ENCODE measurements at places on chromosomes 4 and X. TPM values are rescaled to one million over a fixed set of nuclear protein-coding genes. Genes with fewer than 3 reads are reported as not detected.

The ARHGAP4 gene
- total RNA-seq, result 0.18 TPM

The SUPT20HL2 gene
- total RNA-seq, result not detected

The GPC3 gene
- not detected for total RNA-seq

The IL2 gene
- total RNA-seq, result not detected

DNA sequence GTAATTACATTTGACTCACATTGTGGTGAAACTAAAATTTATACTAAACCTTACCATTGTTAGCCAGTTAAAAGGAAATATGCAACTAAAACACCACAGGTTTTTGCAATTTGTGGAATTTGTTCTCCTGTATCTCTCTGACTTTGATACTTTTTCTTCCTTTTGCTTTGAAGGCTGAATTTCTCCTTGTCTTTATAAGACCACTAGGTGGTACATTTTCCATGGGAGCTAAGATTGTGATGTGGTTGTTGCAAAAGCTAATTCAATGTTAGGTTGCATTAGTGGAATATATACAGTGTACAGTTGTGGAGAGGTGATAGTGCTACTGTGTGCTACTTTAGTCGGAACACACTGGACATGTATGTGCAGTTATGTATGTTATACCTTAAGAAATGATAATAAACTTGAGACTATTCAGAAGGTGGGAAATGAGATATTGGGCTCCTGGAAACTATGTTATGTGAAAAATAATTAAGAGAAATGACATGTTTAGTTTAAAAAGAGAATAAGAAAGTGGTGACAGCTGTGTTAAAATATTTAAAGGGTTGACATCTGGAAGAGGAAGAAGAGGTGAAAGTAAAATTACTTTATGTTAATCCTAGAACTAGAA lies 70.3 kb downstream of the ARL9 start:
- no peak overlapping the region for H3K4me3 ChIP-seq
- H3K4me1 ChIP-seq, result no peaks in the 10 kb centered on the region
- H3K27ac ChIP-seq, result no peak overlapping the region
- peak; percentile 45 for DNase-seq

DNA sequence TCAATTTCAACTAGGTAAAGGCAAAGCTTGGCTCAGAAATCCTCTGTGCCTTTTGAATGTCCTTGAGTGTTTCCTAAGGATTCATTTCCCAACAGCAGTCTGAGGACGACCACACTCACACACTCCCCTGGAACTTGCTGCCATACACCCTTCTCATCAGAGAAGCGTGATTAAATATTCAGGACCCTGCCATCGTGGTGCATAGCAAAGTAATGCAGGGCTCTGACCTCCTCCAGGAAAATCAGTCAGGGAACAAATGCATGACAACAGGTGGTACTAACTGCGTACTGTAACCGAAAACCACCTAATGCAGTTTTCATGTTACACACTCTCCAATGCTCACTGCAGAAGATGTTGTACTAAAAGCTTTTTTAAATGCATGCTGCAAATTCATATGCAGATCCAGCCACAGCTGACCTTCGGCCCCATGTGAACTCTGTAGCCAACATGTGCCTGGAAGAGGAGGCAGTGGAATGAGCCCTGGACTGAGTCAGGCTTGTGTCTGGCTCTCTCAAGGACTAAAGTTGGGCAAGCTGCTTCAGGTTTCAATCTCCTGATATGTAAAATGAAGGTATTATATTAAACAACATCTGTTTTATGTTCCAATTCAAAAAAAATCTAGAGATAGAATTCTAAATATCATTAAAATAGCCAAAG lies 238.3 kb downstream of the KCNIP4 start:
- no peak overlapping the region for H3K27ac ChIP-seq
- H3K27me3 ChIP-seq, result no peaks in the 10 kb centered on the region
- no peak for DNase-seq
- H3K36me3 ChIP-seq, result no peaks in the 10 kb centered on the region
- H3K4me1 ChIP-seq, result no peaks in the 10 kb centered on the region
- no peak overlapping the region for H3K4me3 ChIP-seq

DNA sequence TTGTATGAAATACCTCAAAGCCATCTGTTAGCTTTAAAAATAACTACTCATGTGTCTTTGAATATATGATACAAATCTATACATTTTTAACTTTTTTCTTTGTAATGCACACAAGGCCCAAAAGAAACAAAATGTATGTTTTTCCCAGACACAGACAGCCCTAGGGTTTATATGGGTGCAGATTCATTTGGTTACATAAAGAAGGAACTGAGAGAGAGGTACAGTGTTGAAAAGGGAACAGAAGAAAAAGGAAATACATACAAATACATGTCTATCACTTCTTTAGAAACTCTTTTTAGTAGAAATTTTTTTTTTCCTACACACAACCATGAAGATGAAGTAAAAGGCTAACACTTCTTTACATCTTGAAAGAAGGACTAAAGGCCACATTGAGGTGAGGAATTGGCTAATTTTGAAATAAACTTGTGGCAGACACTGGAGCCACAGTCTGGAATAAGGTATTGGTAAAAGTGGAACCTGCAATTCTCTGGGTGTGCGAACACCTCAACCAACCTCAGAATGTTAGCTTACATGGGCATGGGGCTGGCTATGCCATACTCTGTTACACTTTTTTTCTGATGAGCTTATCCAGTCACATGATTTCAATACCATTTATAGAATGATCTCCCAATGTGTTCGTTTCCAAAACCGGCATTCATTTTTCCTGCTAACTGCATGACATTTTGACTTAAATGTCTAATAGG lies 67.9 kb downstream of the FAM47C start:
- H3K36me3 ChIP-seq, result no peaks in the 10 kb centered on the region
- DNase-seq, result no peak
- no peak overlapping the region for H3K27ac ChIP-seq
- no peaks in the 10 kb centered on the region for H3K4me1 ChIP-seq
- H3K4me3 ChIP-seq, result no peak overlapping the region
- H3K27me3 ChIP-seq, result no peaks in the 10 kb centered on the region

- no peaks in the 10 kb centered on the region for H3K36me3 ChIP-seq
- peaks cover 60% of the 10 kb centered on the region for H3K27me3 ChIP-seq
- no peak within 1 kb of the TSS for H3K27ac ChIP-seq
- H3K4me1 ChIP-seq, result peaks cover 8% of the 10 kb centered on the region
- no peak for DNase-seq
- H3K4me3 ChIP-seq, result peak within 1 kb of the TSS; percentile 50
These were observed at the start of gene CD38 for GRCh38 chr4:15778289-15779241. Gene CD38, plus strand, starts transcription at chr4:15778328. Its CDS starts 87 bp downstream, at chr4:15778415.

DNA sequence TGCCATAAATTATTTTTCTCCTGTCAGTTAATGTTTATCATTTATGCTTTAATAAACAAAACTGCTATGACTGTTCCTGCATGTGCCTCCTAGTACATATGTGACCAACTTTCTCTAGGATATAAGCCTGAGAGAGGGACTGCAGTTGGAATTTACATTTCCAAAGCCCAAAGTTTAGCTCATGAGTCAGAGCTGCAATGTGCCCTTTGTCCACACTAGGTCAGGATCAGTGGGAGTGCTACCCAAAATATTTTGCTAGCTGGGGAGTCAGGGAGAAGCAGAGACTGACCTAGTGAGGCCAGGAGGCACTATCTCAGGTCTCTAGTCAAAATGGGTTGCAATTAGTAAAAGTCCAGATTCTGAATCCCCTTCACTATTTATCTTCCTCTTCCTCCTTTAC lies 92.7 kb downstream of the AR start:
- no peaks in the 10 kb centered on the region for H3K36me3 ChIP-seq
- H3K4me3 ChIP-seq, result no peak overlapping the region
- H3K4me1 ChIP-seq, result peaks cover 8% of the 10 kb centered on the region
- peak overlapping the region; percentile 42 for H3K27ac ChIP-seq
- H3K27me3 ChIP-seq, result no peaks in the 10 kb centered on the region

GRCh38 chr4:109915385-109916026 lies 2.8 kb downstream of the EGF start:
- H3K4me3 ChIP-seq, result no peak overlapping the region
- no peak for DNase-seq
- no peak overlapping the region for H3K27ac ChIP-seq
- peaks cover 36% of the 10 kb centered on the region for H3K4me1 ChIP-seq

DNA sequence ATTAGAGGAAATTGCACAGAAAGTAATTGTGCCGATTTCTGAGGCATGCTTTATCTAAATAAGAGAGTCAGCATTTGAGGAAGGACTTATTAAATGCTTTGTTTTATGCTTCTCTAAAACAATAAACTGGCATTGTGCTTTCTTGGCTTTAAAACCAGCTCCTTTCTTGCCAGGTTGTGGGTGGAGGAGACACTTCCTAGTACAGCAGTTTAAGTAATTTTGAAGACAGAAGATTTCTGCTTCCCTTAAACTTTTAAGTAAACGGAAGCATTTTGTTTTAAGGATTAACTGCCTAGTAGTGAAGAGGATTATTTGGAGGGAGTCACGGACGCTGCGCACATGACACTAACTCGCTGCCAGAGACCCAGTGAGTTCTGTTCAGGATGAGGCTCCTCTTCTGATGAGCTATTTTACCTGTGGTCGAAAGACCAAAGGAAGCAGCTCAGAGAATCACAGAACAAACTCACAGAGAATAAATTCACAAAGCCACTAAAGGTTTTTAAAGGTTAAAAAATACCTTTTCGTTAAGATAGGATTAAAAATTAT lies 169.5 kb downstream of the TLL1 start:
- H3K36me3 ChIP-seq, result no peaks in the 10 kb centered on the region
- peaks cover 26% of the 10 kb centered on the region for H3K4me1 ChIP-seq
- no peak overlapping the region for H3K27ac ChIP-seq
- peaks cover 3% of the 10 kb centered on the region for H3K27me3 ChIP-seq

- DNase-seq, result no peak
- H3K4me3 ChIP-seq, result no peak overlapping the region
- no peaks in the 10 kb centered on the region for H3K36me3 ChIP-seq
- peaks cover 23% of the 10 kb centered on the region for H3K27me3 ChIP-seq
- no peaks in the 10 kb centered on the region for H3K4me1 ChIP-seq
- H3K27ac ChIP-seq, result no peak overlapping the region
These were observed 28.2 kb upstream of the PPP2R2C start for GRCh38 chr4:6500481-6501140.

DNA sequence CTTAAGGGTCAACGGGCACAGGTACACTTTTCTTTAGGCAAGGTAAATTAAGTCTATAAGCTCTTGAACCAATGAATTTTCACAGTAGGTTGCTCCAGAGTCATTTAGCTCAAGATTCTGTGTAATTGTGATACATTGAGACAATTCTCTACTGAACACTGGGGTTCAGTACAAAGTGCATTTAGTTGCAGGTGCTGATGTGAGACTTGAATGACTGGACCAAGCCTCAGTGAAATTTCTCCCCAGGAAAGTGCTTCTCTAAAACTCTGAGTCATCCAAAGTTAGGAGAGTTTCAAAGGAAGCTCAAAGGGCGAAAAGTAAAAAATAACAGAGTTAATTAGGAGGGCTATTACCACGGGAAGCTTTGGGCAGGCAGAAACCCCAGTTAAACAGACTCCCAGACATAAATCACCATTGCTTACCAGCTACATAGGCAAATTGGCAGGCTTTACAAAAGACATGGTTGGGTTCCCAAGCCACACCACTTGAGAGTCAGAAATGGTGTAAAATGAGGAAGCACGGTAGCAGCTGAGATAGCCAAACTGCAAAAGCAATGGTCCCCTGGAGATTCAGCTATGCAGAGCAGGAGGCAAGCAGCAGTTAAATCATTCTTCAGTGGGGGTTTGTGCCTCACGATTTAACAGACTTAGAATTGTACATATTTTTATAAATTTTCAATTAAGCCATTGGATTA lies 202.6 kb downstream of the PCDH19 start:
- H3K4me1 ChIP-seq, result no peaks in the 10 kb centered on the region
- no peak for DNase-seq
- no peak overlapping the region for H3K4me3 ChIP-seq
- no peaks in the 10 kb centered on the region for H3K36me3 ChIP-seq

DNA sequence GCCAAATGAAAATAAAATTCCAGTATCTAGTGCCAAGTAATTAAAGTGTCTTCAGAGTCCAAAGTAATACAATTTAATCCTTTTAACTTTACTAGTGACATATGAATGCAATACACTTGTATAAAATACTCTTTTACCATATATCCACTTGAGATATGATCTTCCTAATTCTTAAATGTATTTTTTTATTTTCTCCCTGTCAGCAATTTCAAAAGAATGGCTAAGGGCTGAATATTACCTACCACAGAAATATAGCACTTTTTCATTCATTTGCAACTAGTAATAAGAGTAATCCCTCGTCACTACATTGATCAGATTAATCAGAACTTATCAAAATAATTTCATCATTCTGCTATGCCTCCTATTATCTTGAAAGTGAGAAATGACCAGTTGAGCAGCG lies 10.1 kb upstream of the TBX22 start:
- no peaks in the 10 kb centered on the region for H3K36me3 ChIP-seq
- no peak overlapping the region for H3K27ac ChIP-seq
- H3K27me3 ChIP-seq, result no peaks in the 10 kb centered on the region
- H3K4me1 ChIP-seq, result no peaks in the 10 kb centered on the region
- no peak overlapping the region for H3K4me3 ChIP-seq
- DNase-seq, result no peak

- H3K36me3 ChIP-seq, result no peaks in the 10 kb centered on the region
- DNase-seq, result no peak
- H3K27me3 ChIP-seq, result no peaks in the 10 kb centered on the region
These were observed 125.2 kb downstream of the STIM2 start for GRCh38 chr4:26985873-26986272.

- no peak overlapping the region for H3K4me3 ChIP-seq
- no peak overlapping the region for H3K27ac ChIP-seq
- DNase-seq, result no peak
- H3K27me3 ChIP-seq, result no peaks in the 10 kb centered on the region
- H3K4me1 ChIP-seq, result peaks cover 77% of the 10 kb centered on the region
These were observed 77.3 kb downstream of the TSPAN5 start for GRCh38 chr4:98581126-98581525.

DNA sequence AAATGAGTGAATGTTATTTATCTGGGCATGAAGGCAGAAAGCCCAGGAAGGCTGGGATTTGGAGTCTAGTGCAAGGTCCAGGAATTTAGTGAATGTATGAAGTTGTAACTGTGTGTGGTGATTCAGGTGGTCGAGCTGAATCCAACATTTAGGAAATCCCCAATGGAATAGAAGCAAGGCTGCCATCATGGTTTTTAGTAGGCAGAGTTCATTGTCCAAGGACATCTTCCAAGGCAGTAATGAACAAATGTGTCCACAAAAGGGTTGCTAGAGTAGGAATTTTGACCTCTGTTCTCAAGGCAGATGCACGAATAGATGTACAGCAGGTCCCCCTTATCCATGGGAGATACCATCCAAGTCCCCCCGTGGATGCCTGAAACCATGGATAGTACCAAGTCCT lies 42.9 kb upstream of the ACSL1 start:
- H3K4me1 ChIP-seq, result no peaks in the 10 kb centered on the region
- peaks cover 10% of the 10 kb centered on the region for H3K27me3 ChIP-seq
- no peak overlapping the region for H3K4me3 ChIP-seq
- no peak overlapping the region for H3K27ac ChIP-seq

- DNase-seq, result no peak
- H3K27me3 ChIP-seq, result no peaks in the 10 kb centered on the region
- H3K27ac ChIP-seq, result peak overlapping the region; percentile 95
- H3K36me3 ChIP-seq, result peaks cover 6% of the 10 kb centered on the region
- H3K4me3 ChIP-seq, result peak overlapping the region; percentile 89
These were observed 2.4 kb downstream of the CHST7 start for GRCh38 chrX:46575991-46576392.
